CMK (cell line): ENCODE measurements at places on chromosomes 5 and 9.
A peak's percentile ranks its signal among the peaks of the same experiment; 100 is the strongest.

DNA sequence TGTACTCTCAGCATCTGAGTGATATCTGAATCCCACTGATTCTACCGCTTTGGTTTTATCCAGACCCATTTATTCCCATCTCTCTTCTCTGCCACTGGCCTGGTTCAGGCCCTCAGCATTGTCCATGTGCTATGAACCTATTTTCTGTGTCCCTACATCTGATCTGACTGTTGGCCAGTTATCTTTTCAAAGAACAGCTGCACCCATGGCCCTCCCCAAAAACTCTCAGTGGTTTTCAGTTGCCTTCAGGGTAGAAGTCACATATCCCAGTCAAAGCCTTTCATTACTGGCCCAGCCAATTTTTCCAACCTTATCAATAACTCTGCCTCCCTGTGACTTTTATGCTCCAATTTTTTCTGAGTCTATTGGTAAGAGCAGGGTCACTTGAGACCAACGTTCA, 297.0 kb downstream of the TRIM32 start:
- DNase-seq, result no peak

DNA sequence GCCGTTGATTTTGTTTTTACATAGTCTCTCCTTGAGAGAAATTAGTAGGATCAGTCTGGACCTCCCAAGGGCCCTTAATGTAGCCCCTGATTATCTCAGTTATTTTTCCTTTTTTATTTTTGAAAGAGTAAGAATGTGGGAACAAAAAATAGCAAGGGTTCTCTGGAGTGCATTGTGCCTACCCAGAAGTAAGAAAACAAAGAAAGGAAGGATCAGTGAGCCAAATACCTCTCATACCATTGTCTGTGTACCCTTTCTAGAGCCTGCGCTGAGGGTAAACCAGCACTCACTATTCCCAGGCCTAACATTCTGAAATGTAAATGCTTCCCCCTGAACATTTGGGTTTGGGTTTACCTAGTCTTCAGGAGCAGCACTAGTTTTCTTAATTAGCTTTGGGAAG, 213.0 kb upstream of the TARS1 start:
- no peak for DNase-seq

DNA sequence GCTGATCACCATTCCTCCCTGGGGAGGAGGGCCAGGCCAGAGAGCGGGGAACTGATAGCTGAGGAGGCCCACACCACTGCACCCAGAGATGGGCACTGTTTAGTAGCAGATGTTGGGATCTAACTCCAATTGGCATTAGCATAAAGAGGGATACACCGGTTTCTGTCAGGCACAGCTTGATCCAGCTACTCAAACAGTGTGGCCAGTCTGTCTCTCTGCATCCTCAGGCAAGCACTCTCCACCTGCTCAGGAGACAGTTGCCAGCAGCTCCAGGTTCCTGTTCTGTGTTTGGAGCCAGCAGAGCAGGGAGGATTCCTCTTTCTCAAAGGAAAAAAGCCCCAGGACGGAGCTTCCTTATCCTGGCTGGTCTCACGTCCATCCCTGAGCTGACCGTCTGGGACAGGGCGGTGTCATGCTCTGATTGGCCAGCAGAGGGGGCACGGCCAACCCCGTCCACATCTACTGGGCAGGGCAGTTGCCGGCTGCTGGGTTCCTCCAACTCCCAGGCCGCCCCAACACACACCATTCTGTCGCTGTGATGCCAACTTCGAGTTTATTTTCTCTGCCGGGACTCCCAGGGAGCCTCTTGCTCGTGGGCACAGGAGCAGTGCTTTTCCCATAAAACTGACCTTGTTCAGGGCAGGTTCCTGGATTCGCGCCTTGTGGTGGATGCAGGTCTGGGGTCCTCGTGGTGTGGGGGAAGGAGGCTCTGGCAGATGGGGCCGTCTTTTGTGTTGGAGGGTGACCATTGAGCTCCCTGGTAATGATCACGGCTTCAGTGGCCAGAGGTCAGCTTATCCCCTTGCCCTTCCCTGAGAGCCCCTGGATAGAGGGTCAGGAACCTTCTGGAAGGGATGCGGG, 47.9 kb downstream of the COL5A1 start:
- peak; percentile 46 for DNase-seq

GRCh38 chr5:151115272-151115905, 34.6 kb upstream of the TNIP1 start:
- no peak for DNase-seq

DNA sequence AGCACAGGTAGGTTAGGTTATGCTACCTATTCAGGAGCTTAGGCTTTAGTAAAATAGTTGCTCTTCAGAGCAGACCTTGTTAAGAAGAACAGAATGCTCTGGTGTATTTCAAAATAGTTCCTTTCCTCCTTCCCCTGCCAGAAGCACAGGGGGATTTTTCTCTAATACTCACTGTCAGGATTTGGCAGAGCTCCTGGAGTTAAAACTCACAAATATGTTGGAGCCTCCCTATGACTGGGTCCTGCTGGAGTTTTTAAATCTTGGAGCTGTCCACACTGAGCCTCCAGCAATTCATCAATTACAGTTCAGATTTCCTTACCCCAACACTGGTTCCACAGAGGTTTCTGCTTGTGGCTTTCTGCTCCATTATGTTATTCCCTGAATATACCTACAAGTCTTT, 1233.8 kb upstream of the WWC1 start:
- no peak for DNase-seq

DNA sequence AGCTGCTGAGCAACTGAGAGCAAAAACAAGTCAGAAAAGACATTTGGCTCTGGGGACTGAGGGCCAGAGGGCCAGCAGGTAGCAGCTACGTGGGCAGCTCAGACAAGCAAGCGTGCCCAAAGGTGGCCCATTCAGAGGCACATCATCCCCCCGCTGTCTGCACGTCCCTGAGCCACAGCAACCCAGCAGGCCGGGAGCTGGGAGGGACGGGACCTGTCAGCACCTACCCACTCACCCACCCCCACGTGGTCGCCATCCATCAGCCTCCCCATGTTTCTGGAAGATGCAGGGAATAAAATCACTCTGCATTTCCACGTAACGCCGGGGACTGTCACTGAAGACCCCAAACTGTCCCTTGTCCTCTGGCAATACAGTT, 167.8 kb downstream of the COL23A1 start:
- no peak for DNase-seq

- no peak for DNase-seq
Measured at GRCh38 chr5:132298298-132299212, 4.4 kb downstream of the SLC22A4 start.

GRCh38 chr5:52801329-52801728, 13.6 kb downstream of the ITGA1 start:
- DNase-seq, result no peak

- no peak for DNase-seq
Measured at GRCh38 chr9:4850603-4851310, 58.0 kb downstream of the RCL1 start.

- no peak for DNase-seq
Measured at GRCh38 chr9:137832830-137833590, 44.6 kb upstream of the CACNA1B start.

- no peak for DNase-seq
Measured at GRCh38 chr9:19785230-19785629, 3.6 kb downstream of the SLC24A2 start.

GRCh38 chr9:98539954-98540353, 168.8 kb downstream of the GABBR2 start:
- DNase-seq, result no peak

GRCh38 chr9:89890326-89890980, 285.6 kb downstream of the GADD45G start:
- DNase-seq, result no peak

DNA sequence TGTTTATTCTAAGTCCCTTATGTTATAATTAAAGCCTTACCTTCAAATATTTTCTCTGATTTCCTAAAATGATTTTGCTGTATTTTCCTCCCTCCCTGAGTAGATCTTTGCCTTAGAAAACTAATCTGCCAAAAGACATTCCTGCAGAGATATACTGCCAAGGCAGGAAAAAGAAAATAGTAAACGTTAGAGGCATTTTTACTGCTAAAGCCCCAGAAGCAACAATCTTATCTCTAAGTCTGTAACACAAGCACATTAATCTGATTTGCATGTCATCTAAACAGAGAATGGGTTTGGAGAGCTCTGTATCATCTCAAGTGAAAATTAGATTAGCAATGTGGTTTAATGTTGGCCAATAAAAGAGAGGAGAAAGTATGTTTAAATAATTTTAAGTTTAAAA, 847.7 kb downstream of the MAT2B start:
- DNase-seq, result no peak
